ENCODE measurements at places on chromosomes 13 and 19. TPM values are rescaled to one million over a fixed set of nuclear protein-coding genes. Genes with fewer than 3 reads are reported as not detected.

The CRB3 gene
- total RNA-seq: not detected

The YJEFN3 gene
- total RNA-seq: 0.30 TPM

The CRTC1 gene
- 1.2 TPM for total RNA-seq

The TMC4 gene
- 0.17 TPM for total RNA-seq

The NLRP9 gene
- not detected for total RNA-seq

The FUT1 gene
- total RNA-seq: 0.17 TPM

The PINLYP gene
- 7.3 TPM for total RNA-seq

The KLK5 gene
- not detected for total RNA-seq

The GNG8 gene
- total RNA-seq: not detected

The KLF5 gene
- total RNA-seq: 2.8 TPM

The HRC gene
- total RNA-seq: not detected

The SOX1 gene
- total RNA-seq: not detected

The MIR17HG gene
- 1.6 TPM for total RNA-seq

The ZNF497 gene
- total RNA-seq: under 0.01 TPM

The DAPK3 gene
- 52.2 TPM for total RNA-seq

The ZNF599 gene
- 14.1 TPM for total RNA-seq

The KCTD15 gene
- 40.9 TPM for total RNA-seq

The SCN1B gene
- 4.3 TPM for total RNA-seq

The CEACAM3 gene
- not detected for total RNA-seq

The CALM3 gene
- 259 TPM for total RNA-seq

The ZNF600 gene
- total RNA-seq: 1.5 TPM

The CYP2A6 gene
- not detected for total RNA-seq

The HTR2A gene
- total RNA-seq: not detected

The NALCN gene
- total RNA-seq: 1.2 TPM

The OR4F17 gene
- not detected for total RNA-seq

The ZNF536 gene
- not detected for total RNA-seq

The SIAH3 gene
- total RNA-seq: under 0.01 TPM

The C1QTNF9 gene
- not detected for total RNA-seq

The TRPM4 gene
- total RNA-seq: 12.1 TPM

The CSNK1A1L gene
- not detected for total RNA-seq

The ZSCAN5C gene
- total RNA-seq: not detected

The PLPP2 gene
- 18.6 TPM for total RNA-seq

The ZNF681 gene
- total RNA-seq: 1.3 TPM

The TNFRSF19 gene
- total RNA-seq: 34.5 TPM

The GPI gene
- 207 TPM for total RNA-seq

The TEX29 gene
- not detected for total RNA-seq

The PEG3 gene
- total RNA-seq: 0.84 TPM

The CYP4F3 gene
- not detected for total RNA-seq

The ATP4B gene
- not detected for total RNA-seq

The RB1 gene
- 15.1 TPM for total RNA-seq

The IGFL4 gene
- not detected for total RNA-seq

The ZNF780B gene
- total RNA-seq: 6.6 TPM

The SLC6A16 gene
- not detected for total RNA-seq

The KRTDAP gene
- total RNA-seq: not detected

The CEACAM7 gene
- not detected for total RNA-seq

The ZNF729 gene
- not detected for total RNA-seq

The RNF113B gene
- total RNA-seq: not detected

The SLC8A2 gene
- not detected for total RNA-seq

The LGI4 gene
- total RNA-seq: not detected

The IFNL1 gene
- total RNA-seq: not detected

The TRIP10 gene
- total RNA-seq: 51.9 TPM

The CEACAM4 gene
- total RNA-seq: not detected

The RCBTB2 gene
- total RNA-seq: 4.7 TPM

The ZNF382 gene
- 6.2 TPM for total RNA-seq

The DACT3 gene
- 0.89 TPM for total RNA-seq
